Activated CD4-positive, CD25-positive, alpha-beta regulatory T cell treated with anti-CD3 and anti-CD28 coated beads, Interleukin-2, amount 50 U/mL, for 24 hours (primary cell): ENCODE measurements at places on chromosomes 12 and 14.

DNA sequence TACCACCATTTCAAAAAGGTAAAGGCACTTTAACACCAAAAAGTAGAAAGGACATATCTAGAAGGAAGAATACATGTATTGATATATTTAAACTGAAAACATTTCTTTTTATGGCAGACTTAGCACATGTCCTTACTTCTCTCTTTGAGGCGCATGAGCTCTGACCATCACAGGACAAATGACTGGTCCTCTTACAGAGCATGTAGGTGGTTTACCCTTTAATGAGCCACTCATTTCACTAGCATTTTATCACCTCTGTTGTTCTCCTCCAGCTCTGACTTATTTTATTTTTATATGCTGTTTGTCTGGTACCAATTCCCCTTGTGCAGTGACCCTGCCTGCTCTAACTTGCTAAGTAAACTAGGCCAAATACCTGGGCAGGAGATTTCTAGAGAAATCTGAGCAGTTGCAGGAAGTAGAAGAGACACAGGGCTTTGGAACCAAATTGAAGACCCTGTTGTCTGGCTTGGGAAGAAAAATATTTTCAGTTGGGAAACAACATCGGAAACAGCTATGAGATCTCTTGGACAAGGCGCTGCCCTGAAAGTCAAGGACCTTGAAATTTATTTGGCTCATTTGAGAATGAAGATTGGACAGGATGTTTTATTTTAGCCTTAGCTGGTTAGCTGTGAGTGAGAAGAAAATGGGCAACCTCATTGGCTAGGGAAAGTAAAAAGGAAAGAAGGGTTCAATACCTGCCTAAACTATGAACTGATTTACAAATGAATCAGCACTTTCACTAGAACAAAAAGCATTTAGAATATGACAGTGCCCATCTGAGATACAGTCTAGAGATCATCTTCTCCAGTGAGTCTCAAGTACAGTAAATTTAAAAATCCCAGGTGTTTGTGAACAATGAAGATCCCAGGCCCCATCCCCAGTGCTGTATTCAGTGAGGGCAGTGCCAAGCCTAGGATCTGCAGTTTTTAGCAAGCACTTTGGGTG is 374.4 kb downstream of the ZFP36L1 start:
- ATAC-seq: no peak

GRCh38 chr12:51406290-51406689 is 15.1 kb upstream of the GALNT6 start:
- no peak for ATAC-seq

GRCh38 chr14:101135796-101136742 is 232.5 kb upstream of the RTL1 start:
- no peak for ATAC-seq

DNA sequence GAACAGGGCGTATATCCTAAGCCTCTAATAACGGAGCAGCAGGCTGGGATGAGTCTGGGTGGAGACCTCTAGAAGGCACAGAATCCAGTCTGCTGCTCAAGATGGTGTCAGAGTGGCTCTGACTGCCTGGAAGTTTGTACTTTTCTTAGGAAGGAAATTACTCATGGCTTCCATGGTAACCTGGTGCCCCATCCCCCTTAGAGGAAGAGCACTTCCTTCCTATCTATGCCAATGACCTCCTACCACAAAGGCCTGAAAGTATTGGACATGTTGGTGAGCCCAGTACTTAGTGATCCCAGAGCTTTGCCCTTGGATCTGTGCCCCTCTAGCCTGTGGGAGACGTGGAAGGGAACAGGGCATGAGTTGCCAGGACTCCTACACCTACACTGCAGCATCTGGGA is 1.5 kb downstream of the BATF start:
- ATAC-seq: peak; percentile 14

GRCh38 chr14:104955396-104955770 is 22.8 kb downstream of the AHNAK2 start:
- ATAC-seq: no peak

DNA sequence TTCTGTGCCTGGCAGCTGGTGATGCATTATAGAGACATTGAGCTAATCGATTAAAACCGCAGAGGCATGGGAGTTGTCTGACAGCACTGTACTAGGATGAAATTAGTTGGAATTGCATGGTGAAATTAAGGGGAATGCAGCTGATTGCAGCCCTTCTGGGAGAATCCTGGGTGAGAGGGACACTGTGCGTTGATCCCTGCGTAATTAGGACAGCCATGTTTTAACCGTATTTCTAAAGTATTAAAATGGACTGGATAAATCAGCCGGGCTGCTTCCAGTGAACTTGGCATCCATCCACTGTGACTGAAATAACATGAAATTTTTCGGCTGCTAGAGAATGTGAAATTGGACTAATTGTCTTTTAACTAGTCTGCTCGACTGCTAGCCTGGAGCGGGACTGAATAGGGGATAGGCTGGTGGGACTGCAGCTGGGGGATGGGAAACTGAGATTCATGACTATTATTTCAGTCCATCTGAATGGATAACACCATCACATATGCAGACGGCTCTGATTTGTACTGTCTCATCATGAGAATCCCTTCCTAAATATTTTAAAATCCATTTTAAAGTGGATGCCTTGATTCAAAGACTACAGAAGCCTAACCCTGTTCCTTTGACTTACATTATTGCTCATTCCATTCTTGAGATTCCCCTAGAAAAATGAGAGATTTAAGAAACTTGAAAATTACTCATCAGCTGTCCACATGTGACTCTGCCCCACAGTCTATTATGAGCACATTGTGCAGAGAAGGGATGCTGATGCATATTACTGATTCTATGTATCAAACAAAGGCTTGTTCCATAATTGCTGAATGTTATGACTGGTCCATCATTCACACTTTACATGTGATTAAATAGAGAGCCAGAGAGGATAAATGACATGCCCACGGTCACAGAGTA is 343.9 kb downstream of the NPAS3 start:
- ATAC-seq: no peak

DNA sequence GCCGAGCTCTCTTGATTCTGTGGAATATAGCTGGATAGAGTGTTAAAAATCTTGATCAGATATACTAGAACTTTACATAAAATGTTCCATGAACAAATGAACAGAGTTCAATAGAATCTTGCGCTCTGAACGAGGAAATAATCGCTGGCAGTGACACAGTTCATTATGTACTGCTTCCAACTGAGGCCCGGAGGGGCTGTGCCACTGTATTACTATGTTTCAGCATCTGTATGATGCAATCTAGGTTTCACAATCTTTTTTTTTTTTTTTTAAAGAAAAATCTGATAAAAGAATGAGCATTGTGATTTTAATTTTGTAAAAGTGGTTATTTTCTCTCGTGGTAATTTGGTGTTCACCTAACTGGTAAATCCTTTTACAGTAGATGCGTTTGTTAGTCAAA is 77.2 kb downstream of the FERMT2 start:
- ATAC-seq: no peak

- no peak for ATAC-seq
Observed at GRCh38 chr12:108551535-108551934, 9.4 kb downstream of the SART3 start.

DNA sequence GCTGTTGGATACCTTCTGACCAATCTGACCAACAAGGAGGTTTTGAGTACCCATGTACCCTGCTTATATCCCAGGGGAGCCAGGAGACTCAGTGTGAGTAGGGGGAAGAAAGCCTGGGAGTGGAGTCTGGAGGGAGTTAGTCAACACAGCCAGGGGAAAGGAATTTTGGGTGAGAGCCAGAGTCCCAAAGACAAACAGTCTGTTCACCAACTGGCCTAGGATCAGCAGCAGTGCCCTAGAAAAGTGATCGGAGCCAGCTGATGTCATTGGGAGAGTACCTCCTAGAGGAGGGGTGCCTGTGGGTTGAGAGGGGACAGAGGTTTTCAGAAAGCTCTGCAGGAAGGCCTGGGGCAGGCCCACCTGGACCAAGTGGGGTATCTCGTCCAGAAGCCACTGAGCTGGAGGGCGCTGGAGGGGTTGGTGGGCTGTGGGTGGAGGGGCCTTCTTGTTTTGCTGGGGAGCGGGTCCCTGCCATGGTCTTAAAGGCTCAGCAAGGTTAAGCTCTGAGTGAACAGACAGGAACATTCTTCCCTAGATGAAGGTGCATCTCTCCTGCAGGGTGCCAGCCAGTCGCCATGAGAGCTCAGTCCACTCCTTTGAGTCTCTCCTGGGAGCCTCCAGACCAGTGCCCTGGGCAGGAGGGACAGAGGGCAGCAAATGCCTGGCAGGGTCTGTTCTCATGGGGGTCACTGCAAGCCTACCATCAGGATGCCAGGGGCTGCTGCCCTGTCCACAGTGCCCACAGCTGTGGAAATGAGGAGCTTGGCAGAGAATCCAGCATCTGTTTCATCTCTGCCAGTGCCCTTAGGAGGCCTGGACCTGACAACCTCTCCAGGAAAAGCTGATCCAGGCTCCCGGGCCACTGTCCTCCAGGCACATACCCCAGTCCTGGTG is 63.6 kb downstream of the CHGA start:
- ATAC-seq: no peak

GRCh38 chr12:5458229-5459050 is 26.5 kb downstream of the NTF3 start:
- no peak for ATAC-seq

GRCh38 chr12:109762071-109762672 is 48.5 kb downstream of the FAM222A start:
- ATAC-seq: no peak

- ATAC-seq: no peak
Observed at GRCh38 chr12:1500095-1500801, 94.1 kb downstream of the FBXL14 start.

- ATAC-seq: no peak
Observed at GRCh38 chr12:88793096-88793495, 212.8 kb upstream of the KITLG start.

DNA sequence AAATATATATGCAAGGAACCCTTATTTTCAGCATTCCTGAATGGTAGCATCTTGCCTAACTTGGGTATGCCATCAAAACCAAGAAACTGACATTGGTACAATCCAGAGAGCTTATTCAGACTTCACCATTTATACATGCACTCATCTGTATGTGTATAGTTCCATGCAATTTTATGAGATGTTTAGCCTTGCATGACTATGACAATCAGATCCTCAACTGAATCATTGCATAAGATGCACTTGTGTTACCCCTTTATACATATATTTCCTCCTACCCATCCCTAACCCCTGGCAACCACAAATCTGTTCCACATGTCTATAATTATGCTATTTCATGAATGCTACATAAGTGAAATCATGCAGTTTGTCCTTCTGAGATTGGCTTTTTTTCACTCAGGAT is 37.0 kb upstream of the PPFIBP1 start:
- ATAC-seq: no peak

- ATAC-seq: no peak
Observed at GRCh38 chr14:102227184-102227964, 77.6 kb downstream of the MOK start.

DNA sequence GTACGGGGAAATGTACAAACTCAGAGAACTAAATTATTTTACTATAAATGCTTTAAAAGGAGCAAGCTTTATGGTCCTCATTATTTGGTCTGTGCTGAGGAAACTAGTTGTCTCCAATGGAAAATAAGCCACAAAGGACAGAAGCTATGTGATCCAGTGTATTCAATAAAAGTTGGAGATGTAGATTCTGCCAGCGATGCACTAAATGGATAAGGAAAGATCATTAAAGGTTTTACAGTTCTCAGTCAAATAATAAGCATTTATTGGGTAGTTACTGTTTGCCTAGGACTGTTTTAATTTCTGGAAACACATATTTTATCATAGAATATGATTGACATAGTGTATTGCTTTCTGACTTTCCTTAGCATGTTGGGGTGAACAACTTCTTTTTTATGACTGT is 458.9 kb upstream of the STXBP6 start:
- ATAC-seq: no peak

DNA sequence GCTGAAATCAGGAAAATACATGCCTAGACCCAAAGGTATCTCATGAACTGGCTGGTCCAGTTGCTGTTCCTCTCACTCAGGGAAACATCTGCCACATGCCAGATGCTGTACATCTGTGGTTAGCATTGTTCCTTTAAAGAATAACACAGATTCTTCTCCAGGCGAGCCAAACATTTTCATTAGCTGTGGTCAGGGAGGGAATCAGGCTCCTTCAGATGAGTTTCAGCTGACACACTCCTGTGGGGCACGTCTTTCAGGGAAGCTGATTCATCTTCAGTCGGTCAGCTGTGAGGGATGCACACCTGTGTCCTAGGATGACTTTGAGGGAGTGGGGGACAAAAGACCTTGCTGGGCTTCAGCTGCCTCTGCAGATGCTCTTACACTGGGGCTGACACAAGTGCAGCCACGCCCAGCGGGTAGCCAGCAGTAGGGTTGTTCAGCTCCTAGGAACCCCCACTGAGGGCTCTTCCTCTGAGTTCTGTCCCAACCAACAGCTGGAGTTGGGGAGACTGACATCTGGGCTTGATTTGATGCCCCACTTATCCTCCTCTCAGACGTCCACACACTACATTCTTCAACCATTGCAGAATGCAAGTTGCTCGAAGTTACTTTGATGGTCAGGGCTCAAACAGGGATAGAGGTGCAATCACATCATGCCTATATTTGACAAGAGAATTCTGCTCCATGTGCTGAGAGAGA is 155.0 kb downstream of the NUAK1 start:
- ATAC-seq: no peak

- no peak for ATAC-seq
Observed at GRCh38 chr14:71588576-71589215, 343.5 kb upstream of the RGS6 start.

DNA sequence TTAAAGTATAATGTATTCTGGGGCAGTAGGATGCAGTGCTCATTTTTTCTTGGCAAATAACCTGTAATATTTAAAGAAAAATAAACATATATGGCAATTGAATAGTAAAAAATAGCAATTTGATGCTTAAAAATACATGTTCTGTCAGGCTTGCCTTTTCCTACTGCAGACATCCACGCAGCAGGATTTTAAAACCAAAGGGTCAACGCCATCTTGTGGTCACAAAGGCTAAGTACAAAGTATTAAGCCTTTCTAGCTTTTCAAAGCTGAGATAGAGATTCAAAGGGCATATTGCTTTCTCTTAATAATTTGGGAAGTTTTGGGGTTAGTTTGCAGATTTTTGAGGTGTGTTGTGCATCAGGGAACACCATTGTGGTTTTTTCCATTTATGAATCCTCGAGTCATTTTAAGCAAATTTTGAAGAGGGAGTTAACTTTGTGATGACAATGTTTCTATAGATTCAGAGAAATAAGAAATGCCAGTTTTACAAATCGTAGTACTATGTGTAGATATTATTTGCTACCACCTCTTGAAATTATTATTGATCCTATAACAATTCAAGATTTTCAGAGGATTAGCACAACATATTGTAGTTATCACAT is 4.7 kb upstream of the CCER1 start:
- no peak for ATAC-seq

- ATAC-seq: no peak
Observed at GRCh38 chr12:113955109-113955970, 10.8 kb downstream of the RBM19 start.

DNA sequence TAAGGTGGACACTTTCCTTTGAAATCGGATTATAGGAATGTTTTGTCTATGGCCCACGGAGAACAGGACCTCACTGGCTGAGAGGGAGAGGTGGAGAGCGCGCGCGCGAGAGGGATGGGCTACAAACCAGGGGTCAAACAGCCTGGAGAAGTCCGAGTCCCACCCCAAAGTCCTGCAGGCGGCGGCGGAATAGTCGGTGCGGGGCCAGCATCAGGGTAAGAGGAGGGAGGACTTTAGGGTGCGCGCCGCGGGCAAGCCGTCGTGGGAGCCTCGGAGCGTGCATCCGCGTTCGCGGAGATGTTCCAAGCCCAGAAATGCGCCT is 3.3 kb upstream of the HOXC8 start:
- no peak for ATAC-seq
